ENCODE measurements at places on chromosomes 6 and 20. TPM values are rescaled to one million over a fixed set of nuclear protein-coding genes. Genes with fewer than 3 reads are reported as not detected.

AGPAT4 gene
- 15.4 TPM for total RNA-seq

CRISP2 gene
- 9.8 TPM for total RNA-seq

FOXP4 gene
- 66.5 TPM for total RNA-seq

DNA sequence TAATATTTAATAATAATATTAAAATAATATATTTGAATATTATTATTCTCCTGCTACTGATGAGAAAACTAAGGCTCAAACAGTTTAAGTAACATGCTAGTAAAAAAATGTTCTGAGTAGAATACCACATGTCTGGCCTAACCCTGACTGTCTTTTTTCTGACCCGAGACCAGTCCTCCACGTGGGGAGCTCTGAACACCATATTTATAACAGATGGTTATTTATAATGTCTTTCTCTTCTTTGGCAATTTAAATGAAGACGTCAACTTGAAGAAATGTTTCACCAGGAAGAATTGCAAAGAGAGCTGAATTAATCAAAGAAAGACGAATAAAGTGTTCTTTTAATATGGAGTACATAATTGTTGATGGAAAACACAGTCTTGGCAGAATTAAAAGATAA, 82.0 kb downstream of the SLC22A3 start:
- DNase-seq, result no peak

DNA sequence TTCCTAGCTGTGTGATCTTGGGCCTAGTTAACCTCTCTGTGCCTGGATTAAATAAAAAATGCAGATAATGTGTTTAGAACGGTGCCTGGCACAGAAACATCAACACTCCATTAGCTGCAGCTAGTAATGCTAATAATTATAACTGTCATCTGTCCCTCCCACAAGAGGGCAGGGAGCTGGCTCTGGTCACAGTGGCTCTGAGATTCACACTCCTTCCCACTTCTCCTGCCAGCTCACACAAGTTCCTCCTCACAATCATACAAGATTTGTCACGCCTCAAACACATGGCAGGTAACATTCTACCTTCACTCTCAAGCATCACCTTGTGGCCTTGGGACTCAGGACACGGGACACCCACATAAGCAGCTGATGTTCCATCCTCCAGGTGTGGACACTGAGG, 2.4 kb downstream of the ADA start:
- no peak for DNase-seq

GRCh38 chr6:63793465-63794137, 158.0 kb downstream of the PHF3 start:
- DNase-seq, result no peak

DNA sequence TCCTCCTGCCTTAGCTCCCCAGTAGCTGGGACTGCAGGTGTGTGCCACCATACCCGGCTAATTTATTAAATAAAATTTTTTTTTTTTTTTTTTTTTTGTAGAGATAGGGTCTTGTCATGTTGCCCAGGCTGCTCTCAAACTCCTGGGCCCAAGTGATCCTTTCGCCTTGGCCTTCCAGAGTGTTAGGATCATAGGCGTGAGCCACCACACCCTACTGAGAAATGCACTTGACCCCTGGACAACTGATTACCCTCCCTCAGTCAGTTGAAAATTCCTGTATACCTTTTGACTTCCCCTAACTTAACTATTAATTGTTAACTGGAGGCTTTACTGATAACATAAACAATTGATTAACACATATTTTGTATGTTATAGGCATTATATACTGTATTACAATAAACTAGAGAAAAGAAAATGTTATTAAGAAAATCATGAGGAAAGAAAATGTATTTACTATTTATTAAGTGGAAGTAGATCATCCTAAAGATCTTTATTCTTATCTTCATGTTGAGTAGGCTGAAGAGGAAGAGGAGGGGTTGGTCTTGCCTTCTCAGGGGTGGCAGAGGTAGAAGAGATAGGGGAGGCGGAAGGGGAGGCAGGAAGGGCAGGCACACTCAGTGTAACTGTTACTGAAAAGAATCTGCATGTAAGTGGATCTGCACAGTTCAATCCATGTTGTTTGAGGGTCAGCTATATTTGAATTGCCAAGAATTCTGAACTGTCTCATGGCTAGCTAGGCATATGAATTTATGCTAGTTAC, 104.3 kb downstream of the FARS2 start:
- DNase-seq, result no peak
